ENCODE measurements at places on chromosomes 6 and 20.

- no peak for DNase-seq
These were observed 188.7 kb downstream of the FOXC1 start for GRCh38 chr6:1798303-1798964.

DNA sequence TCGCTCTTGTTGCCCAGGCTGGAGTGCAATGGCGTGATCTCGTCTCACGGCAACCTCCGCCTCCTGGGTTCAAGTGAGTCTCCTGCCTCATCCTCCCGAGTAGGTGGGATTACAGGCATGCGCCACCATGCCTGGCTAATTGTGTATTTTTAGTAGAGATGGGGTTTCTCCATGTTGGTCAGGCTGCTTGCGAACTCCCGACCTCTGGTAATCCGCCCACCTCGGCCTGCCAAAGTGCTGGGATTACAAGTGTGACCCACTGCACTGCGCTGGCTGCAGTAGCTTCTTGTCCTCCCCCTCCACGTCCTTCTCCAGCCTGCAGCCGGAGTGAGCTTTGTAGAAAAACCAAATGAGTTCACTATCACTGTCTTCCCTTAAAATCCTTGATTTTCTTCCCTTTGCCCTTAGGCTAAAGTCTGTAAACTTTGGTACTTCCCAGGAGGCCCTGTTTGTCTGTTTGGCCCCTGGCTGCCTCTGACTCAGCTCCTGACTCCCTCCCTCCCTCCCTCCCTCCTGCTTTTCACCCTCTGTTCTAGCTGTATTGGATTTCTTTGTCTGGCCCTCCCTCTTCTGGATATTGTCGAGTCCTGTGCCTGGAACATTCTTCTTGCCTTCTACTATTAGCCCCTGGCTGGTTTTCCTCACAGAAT is 12.9 kb downstream of the PARD6B start:
- peak; percentile 92 for DNase-seq

DNA sequence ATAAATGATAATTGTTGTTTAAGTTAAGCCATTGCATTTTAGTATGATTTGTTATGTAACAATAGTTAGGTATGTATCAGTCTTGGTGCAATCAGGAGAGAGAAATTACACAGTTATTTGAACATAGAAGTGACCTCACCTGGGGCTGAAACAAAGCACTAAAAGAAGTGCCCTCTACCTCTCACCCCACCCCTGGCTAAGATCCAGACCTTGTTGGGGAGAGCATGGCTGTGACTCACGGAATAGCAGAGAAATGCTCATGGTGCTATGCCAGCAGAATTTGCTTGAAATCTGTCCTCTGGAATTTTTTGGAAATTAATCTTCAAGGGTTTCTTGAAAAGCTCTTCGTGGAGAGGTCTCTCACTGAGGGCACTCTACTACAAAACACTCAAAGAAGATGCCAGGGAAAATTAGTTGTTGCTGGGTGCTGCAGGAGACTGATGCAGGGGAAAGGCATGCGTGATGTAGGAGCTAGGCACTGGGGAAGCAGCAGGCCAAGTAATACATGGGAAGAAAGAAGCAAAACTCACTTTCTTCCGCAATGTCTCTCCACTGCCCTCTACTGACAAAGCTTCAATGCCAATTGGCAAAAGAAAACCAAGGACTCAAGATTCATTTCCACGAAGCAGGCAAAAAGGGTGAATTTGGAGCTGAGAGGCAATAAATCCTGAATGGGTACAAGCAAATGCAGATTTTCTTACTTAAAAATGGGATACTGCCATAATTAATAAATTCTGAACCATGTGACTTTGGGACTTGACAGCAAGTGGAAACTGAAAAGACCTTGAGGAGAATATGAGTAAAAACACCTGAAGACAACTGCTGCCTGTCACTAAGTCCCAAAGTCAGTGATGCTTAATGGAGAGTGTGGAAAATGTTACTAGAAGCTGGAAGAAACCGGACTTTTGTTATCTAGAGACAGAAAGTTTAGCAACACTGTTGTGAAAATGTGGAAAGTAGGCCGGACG is 136.3 kb upstream of the ZNF184 start:
- peak; percentile 86 for DNase-seq

- peak; percentile 97 for DNase-seq
These were observed 25.0 kb upstream of the ABT1 start for GRCh38 chr6:26571592-26572296.

- DNase-seq = no peak
These were observed 951.3 kb downstream of the EPHA7 start for GRCh38 chr6:92468066-92468465.

DNA sequence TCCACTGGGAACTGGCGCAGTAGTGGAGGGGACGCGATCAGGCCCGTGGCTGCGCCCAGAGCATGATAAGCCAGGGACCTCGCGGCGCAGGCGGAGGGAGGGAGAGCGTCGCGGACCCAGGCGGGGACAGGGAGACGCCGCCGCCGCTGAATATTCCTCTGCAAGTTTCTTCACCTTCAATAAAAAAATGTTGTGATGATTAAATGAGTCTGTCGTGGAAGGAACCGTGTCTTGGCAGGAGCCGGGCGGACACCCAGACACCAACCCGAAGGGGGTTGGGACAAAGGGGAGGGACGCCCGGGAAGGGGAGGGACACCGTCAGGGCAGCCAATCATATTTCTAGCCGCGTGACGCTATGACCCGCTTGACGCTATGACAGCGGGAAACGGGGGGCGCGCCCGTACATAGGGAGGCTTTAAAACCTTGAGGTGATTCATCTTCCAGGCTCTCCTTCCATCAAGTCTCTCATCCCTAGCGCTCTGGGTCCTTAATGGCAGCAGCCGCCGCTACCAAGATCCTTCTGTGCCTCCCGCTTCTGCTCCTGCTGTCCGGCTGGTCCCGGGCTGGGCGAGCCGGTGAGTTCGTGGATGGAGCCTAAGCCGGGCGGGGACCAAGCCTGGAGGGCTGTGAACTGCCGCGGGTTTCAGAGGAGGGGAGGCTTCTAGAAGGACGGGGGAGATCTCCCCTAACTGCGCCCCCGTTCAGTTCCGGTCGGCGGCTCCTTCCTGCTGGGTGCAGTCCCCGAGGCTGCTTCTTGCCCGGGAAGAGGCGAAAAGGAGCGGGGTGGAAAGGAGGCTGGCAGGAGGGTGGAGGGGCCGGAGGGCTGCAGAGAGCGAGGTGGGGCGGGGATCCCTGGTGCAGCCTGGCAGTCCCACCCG is at the start of gene ULBP2:
Gene ULBP2, plus strand, starts transcription at position 432 of the 878 bp plus-strand sequence. Its CDS starts 59 bp downstream, at position 491.
- DNase-seq = peak; percentile 92

- peak; percentile 98 for DNase-seq
These were observed 70.3 kb downstream of the FAM83B start for GRCh38 chr6:54916858-54917257.

GRCh38 chr20:33992145-33992922 is 1.4 kb upstream of the RALY start:
- no peak for DNase-seq

GRCh38 chr6:109623288-109623687 is 67.7 kb downstream of the AK9 start:
- DNase-seq = no peak

DNA sequence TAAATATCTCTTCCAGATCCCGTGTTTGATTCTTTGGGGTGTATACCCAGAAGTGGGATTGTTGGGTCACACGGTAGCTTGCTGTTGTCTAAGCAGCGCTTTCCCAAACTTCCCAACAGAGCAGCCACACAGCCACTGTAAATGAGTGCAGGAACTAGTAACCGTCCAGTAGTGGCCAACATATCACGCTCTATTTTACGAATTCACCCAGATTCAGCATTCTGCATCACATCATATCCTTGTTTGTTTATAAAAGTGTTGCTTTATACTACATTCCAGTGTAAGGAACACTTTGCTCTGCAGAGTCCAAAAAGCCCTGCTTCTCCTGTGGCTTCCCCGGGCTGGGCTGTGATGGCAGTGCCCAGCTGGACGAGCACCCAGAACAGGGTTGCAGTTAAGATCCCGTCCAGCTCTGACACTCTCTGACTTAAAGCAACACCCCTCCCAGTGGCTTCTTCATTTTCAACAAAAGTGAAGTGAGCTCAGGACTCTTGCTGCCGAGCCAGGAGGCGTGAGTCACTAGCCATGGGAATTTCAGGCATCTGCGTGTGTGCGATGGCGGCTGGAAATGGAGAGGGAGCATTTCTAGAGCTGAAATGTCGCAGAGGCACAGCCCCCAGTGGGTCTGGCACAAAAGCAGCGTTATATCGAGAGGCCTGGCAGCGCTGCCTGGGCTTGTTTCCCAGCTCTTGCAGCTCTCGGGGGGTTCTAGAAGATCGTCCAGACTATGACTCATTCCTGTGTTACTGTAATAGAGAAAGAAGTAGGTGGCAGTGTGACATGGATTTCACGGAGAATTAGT is 216.3 kb upstream of the ECI2 start:
- DNase-seq = peak; percentile 88

DNA sequence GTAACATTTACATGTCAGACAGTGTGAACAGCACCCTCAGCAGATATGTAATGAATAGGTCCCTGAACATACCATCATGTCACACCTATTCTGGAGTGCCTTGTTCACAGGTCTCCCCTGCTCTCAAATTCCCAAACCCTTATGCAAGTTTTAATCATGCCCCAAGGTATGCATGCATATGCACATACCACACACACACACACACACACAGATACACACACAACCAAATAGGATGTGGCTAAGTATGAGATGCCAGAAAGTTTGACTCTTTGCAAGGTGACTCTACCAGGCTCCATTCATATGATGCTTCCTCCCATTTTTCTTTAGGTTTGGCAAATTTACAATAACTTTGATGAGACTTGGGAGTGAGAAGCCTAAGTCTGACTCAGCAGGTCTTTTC is 243.8 kb upstream of the IRAK1BP1 start:
- DNase-seq = peak; percentile 2

- no peak for DNase-seq
These were observed 16.7 kb upstream of the TFAP2A start for GRCh38 chr6:10431423-10432164.
